ENCODE measurements at places on chromosomes 7 and 10. TPM values are rescaled to one million over a fixed set of nuclear protein-coding genes. Genes with fewer than 3 reads are reported as not detected.

FAM25A gene
- total RNA-seq: not detected

TMEM236 gene
- not detected for total RNA-seq

TMEM139 gene
- total RNA-seq: 0.89 TPM

HKDC1 gene
- 5.8 TPM for total RNA-seq

DNA sequence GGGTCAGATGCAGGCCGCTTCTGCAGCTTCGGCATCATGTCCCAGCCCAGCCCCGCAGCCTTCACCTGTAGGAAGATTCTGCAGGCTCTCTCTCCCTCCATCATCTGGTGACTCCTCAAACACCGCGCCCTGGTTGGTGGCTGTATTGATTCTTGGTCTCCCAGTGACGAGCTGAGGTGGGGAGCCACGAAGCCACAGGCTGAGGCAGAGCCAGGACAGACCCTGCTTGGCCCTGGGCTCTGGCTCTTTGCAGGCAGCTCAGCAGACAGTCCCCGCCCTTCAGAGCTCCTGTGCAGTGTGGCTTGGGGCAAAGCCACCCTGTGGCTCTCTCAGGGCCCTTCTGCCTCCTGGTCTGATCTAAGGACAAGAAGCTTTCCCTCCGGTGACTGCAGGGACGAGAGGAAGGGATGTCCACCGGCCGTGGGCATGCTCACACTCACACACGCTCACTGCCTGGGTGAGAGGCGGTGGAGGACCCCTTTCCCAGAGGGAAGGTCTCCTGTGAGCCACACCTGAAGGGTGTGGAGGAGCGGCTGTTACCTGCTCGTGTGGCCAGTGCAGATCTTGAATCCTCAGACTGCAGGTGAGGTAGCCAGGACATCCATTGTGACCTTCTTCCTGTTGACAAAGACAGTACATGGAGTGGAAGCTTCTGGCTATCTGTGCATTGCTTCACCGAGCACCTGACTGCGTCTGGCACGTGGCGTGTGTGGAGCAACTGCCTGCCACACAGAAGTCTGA is 79.6 kb downstream of the INPP5A start:
- DNase-seq: no peak

GPNMB gene
- 21.9 TPM for total RNA-seq

- DNase-seq: no peak
These were observed 155.9 kb upstream of the ASAH2 start for GRCh38 chr10:50407076-50407801.

- DNase-seq: no peak
These were observed 6.1 kb upstream of the PILRA start for GRCh38 chr7:100367251-100367620.

DNA sequence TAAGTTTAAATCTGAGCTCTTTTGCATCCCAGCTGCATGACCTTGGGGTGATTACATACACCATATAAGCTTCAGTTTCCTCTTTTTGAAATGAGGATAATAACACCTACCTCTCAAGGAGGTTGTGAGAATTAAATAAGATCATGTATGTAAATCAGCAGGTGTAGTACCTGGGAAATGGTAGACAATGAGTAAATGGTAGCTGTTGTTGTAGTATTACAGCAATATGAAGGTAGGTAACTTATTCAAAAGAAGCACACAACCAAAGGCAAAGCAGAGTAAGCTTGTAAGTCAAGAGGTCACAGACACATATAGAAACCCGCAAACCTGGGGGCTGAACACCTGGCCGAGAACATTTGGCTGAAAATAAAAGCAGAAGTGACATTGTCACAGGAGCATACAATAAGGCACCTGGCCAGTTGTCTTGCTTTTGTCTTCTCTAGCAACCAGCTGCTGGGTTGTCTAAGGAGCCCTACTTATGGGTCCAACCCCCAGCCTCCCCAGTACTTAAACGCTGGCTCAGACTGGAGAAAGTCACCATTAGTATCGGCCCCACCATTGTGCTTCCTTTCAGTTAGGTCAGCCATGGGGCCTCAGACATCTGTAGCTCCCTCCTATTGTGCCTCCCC is 203.6 kb upstream of the MKLN1 start:
- DNase-seq: peak; percentile 26

GRCh38 chr10:100089241-100089640 is 7.6 kb upstream of the CPN1 start:
- DNase-seq: no peak

DNA sequence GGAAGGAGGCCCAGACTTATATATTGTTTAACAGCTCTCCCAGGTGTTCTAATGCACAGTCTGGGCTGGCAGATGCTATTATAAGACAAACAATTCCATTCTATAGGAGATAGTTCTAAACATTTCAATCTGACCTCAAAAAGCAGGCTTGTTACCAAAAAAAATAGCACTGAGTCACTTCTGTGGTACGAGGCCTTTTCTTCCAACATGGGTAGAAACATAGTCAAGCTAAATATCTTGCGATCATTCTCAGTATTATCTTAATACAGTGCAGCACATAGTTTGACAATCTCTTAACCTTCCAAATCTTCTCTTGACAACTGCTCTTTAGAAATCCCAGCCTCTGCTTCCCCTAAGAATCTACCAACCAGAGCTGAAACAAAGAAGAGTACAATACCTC is 46.6 kb upstream of the MKX start:
- DNase-seq: no peak

AHR gene
- total RNA-seq: 34.8 TPM

GRCh38 chr10:75042292-75042974 is 69.0 kb upstream of the SAMD8 start:
- no peak for DNase-seq

GRCh38 chr10:127298381-127298780 is 102.0 kb upstream of the INSYN2A start:
- peak; percentile 11 for DNase-seq

COL1A2 gene
- 1,937 TPM for total RNA-seq
